Stimulated activated CD4-positive, alpha-beta T cell treated with anti-CD3 and anti-CD28 coated beads, TNF-alpha, amount 100 ng/mL, for 48 hours (primary cell): ENCODE measurements at places on chromosomes 7 and 10.

- DNase-seq, result no peak
Observed at GRCh38 chr10:6215683-6216484, 13.2 kb downstream of the PFKFB3 start.

DNA sequence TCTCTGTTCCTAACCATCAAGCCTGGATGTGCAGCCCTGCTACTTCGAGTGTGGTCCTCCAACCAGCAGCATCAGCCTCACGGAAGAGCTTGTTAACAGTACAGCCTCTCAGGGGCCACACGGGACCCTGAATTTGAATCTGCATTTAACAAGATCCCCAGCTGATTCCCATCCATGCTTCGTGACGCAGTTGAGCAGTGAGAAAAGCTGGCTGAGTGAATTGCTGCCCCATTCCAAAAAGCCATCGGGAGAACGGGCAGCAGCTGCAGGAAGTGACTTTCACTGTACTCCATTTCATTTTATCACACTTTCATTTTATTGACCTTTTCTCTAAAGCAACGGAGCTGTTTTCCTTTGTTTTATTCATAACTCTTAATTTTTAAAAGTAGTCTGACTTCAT, 22.5 kb downstream of the FAM171A1 start:
- no peak for DNase-seq

DNA sequence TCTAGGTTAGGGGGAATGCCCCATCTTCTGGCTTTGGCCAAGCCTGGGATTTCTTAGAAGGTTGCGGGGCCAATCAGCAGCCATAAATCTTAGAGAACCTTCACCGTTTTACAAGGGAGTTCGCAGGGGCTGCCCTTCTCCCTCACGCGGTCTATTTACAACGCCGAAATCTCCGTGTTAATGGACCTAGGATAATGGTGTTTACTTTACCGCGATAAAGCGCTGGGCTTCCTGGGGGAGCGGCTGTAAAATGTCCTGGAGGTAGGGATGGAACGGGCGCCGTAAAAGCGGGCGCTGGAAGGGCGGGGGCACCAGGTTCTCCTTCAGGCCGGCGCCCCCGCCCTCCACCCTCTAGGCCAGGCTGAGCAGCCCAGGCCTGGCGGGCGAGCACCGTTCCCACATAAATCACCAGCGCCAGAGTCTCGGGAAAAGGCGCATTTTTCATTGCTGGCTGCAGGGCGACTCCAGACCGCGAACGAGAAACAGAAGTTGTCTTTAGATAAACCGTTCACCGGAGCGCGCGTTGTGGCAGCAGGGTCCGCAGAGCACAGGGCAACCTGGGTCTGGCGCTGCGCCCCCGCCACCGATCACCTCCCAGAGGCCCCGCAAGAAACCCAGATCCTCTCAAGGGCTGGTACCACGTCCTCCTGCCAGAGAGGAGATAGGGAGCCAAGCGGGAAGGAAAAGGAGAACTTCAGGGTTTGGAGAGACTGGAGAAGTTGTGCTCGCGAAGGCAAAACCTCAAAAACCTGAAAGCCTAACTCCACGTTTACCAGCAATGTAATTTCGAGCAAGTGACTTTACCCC, 12.5 kb upstream of the NKX2-3 start:
- no peak for DNase-seq

DNA sequence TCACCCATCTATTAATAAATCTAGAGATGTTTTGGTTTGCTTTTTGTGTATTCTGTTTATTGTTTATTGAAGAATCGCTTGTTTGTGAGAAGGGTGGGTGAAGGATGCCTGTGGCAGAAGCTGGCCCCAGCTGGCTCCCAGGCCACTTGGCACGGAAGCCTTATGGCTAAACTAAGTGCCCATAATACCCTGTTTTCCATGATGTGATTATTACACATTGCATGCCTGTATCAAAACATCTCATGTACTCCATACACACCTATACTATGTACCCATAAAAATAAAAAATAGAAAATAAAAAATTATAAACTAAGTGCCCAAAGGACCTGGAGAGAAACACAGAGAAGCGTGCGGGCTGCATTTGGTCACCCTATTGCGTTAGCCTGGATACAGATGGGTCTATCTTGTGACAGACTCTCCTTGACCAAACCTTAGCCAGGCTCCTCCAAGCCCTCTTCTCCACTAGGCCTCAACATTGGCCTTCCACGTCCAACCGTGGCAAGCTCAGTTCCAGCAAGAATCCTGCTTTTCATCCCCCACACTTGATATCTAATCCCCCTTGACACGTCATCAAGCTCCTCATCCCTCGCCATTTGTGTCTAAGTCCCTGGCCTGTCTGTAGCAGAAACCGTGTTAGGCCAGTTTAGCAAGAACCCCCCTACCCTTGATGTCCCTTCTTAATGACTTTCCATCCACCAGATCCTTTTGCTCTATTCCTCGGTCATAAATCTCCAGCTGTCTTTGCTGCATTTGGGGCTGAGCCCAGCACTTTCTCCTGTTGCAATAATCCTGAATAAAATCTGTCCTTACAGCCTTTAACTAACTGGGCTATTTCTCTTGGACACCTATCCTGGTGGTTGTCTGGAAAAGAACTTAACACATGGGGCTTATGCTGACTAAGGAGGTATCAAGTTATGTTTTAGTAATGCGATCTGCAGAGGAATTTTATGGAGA, 245.2 kb downstream of the TNS3 start:
- no peak for DNase-seq

- no peak for DNase-seq
Observed at GRCh38 chr10:116753759-116754158, 11.4 kb upstream of the HSPA12A start.

DNA sequence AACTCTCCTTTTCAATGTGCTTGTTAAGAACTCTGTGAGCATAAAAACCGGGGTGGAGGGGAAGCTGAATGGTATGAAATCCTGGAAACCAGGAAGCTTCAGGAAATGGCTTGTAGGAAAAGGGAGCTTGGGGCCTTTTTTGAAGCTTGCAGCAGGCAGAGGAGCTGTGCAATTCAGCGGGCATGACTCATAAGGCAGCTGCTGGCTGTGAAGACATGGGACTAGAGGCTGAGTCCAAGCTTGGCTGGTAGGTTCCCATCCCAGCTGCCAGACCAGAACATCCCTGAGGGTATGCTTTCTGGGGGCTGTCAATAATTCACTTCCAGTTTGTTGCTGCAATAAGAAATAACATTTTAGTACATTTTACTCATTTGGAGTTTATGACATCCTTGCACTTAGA, 36.8 kb upstream of the CDC14C start:
- no peak for DNase-seq

DNA sequence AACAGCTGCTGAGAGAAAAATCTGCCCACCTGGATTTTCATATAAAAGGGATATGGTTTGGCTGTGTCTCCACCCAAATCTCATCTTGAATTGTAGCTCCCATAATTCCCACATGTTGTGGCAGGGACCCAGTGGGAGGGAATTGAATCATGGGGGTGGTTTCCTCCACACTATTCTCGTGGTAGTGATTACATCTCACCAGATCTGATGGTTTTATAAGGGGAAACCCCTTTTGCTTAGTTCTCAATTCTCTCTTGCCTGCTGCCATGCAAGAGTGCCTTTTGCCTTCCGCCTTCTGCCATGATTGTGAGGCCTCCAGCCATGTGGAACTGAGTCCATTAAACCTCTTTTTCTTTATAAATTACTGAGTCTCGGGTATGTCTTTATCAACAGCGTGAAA, 20.8 kb upstream of the MKI67 start:
- no peak for DNase-seq

DNA sequence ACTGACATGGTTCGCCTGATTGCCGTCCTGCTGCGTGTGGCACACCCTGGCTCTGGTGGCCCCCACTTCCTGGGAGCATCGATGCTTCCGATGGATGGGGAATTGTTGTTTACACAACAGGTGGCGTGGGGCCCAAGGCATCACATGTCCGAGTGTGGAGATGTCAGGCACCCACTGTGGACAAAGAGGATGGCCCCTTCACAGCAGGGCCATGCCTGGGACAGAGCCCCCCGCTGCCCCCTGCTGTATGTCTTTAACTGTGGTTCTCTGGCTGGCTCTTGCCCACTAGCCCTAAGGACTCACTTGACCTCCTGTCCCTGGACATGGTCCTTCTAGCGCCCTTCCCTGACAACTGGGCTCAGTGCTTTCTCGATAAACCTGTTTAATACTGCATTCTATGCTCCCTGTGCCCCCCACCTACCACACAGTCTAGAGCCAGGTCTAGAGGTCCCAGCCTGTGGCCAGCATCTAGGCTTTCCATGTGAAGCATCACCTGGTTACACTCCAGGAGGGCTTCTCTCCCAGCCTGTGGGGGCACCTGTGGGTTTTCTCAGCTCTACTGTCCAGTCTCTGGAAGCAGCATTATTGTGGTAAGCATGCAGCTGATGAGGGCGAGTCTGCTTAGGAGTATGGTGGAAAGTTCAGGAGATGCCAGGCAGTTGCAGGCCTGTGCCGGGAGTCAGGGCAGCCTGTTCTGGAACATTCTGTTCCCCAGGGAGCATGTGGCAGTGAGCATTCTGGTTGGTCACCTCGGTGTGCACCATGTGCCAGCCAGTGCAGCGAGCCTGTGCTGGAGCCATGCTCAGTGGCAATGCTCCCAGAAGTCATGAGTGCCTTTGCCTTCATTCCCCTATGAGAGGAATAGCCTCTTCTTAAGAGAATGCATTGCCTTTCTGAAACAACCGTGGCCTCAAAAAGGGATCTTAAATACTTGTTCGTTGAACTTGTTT, 10.4 kb downstream of the ADCY1 start:
- DNase-seq, result no peak

GRCh38 chr10:63829020-63829419, 307.8 kb downstream of the REEP3 start:
- DNase-seq, result no peak

GRCh38 chr10:132199854-132200311, 13.1 kb downstream of the DPYSL4 start:
- no peak for DNase-seq
